ENCODE measurements at places on chromosomes 12 and 14. TPM values are rescaled to one million over a fixed set of nuclear protein-coding genes. Genes with fewer than 3 reads are reported as not detected.

NRXN3 gene
- total RNA-seq, result 0.24 TPM

DHRS4L2 gene
- 15.9 TPM for total RNA-seq

SLC7A7 gene
- 2.5 TPM for total RNA-seq

MYL2 gene
- not detected for total RNA-seq

KRT74 gene
- not detected for total RNA-seq

HSPB8 gene
- total RNA-seq, result 2.9 TPM

C12orf56 gene
- total RNA-seq, result not detected

M6PR gene
- 189 TPM for total RNA-seq

HOXC13 gene
- total RNA-seq, result 0.78 TPM

MYH6 gene
- total RNA-seq, result not detected

SERPINA5 gene
- total RNA-seq, result 0.49 TPM

HSP90AA1 gene
- 315 TPM for total RNA-seq

FKBP11 gene
- 31.7 TPM for total RNA-seq

TSPAN8 gene
- total RNA-seq, result not detected

KLHL33 gene
- total RNA-seq, result not detected

FBLN5 gene
- total RNA-seq, result not detected

NINJ2 gene
- 4.1 TPM for total RNA-seq

DBX2 gene
- total RNA-seq, result not detected

CACNA1C gene
- 0.98 TPM for total RNA-seq

PLBD2 gene
- 17.1 TPM for total RNA-seq

OSGEP gene
- total RNA-seq, result 19.9 TPM

CMA1 gene
- not detected for total RNA-seq

SERPINA12 gene
- total RNA-seq, result not detected

MSRB3 gene
- total RNA-seq, result 27.7 TPM

GLS2 gene
- 0.20 TPM for total RNA-seq

WNT1 gene
- not detected for total RNA-seq

EXOC3L4 gene
- total RNA-seq, result not detected

LRIG3 gene
- total RNA-seq, result 8.0 TPM

CLMN gene
- 0.59 TPM for total RNA-seq

DLK1 gene
- not detected for total RNA-seq

All from RPMI7951 (cell line).